ELF-1 (cell line): ENCODE measurements at places on chromosomes 4 and X.

DNA sequence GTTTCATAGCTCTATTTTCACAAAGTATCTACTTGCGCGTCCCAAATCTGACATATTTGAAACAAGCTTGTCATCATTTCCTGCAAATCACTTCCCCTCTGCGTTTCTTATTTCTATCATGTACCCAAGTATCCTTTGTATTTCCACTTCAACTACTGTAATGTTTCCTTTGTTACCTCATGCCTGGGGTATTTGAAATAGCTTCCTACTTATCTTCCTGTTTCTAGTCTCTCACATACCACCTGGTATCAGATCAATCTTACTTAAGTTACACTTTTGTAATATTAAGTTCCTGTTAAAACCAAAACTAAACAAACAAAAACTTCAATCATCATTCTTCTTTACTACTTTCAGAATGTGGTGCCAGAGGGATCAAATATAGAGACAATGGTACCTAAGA, 93.6 kb upstream of the SMAD1 start:
- no peak for DNase-seq

DNA sequence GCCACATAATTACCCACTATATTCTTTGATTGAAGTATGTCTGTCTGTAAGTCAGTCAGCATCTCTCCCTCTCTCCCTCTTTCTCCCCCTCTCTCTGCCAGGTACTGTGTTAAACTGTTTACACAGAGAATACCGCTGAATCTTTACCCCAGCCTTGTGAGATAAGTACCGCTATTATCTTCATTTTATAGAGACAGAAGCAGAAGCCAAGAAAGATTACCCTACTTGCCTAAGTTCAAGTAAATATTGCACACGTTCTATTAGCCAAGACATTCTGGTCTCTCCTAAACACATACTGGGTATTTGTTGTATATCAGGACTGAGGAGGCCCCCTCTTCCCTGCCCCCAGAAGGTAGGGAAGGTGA, 695 bp upstream of the GPR101 start:
- no peak for DNase-seq

- DNase-seq = no peak
Observed at GRCh38 chrX:77917294-77917933, 6.9 kb downstream of the ATP7A start.

GRCh38 chr4:82601242-82602015, 39.6 kb upstream of the TMEM150C start:
- DNase-seq = no peak

DNA sequence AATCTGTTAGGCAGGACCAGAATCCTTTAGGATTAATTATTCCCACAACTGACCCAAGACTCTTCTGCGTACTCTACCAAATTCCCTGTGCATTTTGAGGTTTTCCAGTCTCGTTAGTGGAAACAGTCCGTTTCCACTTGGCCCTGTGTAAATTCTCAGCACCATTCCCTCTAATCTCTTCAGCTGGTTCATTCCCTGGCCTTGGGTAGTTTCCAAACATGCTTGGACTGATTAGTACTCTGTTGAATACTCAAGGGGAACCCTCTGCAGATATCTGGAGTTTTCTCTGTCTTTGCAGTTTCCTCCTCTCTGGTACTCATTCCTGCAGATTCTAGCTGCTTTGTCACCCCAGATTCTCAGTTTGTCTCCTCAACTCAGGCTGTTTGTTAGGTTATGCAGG, 80.4 kb downstream of the ZFX start:
- DNase-seq = no peak

DNA sequence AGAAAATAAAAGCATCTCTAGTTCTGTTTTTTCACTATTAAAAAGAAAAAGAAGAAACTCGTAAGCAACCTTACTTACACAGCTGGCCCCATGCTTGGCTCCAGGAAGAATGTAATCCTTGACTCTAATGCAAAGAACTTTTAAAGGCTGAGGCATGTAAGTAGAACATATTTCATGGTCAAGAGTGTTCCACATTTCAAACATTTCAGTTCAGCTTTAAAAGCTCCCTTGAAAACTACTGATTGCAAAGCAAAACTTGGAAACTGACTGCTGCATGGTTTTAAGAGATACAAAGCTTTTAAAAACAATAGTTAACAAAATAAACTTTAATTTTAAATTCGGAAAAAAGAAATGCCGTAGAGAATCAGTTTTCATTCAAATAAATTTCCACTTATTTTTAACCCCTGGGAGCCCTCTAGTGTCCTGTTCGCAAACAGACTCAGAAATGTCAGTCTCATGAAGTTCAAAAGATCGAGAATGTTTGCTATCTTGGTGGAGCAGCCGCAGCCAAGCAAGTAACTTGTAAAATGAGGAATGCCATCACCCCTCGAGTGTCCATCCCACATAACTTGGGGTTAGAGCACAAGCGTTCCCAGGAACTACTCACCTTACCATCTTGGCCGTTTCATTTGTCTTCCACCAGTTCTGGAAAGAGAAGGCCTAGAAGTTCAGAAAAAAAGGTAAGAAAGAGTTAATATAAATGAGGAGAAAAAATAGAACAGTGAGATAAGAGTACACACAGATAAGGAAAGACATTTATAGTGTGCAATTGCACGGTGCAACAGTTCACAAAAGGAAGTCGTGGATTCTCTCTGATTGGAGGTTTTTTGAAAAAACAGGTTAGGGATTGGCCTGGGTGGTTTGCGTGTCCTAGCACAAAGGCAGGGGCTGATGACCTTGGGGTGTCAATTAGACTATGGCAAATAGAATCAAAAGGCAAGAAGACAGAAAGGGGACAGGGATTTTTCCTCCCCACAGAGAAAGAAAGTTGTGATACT, at the start of gene GASK1B:
TSS of gene GASK1B (minus strand) at position 765 of the 998 bp plus-strand sequence. CDS start 1,650 bp downstream, outside the sequence.
- peak; percentile 47 for DNase-seq

DNA sequence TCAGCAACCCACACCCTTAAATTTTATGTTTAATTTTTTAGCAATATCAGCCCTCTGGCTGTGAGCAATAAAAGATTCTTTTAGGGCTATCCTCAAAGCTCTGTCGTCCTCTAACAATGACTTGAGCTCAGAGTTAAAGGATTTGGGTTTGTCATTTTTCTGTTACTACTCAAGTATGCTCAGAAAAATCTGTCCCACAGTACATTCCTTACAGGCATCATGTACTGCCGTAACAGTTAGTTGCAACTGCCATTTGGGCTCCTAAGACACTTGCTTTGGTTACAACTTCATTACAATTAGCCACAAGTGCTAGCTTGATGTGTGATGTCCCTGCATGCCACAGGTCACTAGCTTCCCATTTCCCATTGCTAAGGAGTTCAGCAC, 33.2 kb downstream of the COQ2 start:
- no peak for DNase-seq

DNA sequence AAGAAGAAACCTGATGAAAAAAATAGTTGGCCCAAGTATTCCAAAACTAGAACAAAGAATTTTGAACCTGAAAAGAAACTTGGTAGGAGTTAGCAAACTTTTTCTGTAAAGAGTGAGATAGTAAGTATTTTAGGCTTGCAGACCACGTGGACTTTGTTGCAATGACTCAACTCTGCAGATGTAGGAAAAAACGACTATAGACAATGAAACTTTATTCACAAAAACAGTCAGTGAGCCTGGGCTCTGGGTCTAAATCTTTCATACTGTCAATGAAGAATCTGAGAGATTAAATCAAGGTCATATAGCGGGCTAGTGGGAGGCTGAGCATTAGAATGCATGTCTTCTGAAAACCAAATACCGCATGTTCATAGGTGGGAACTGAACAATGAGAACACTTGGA, 23.0 kb downstream of the SH3D19 start:
- no peak for DNase-seq

DNA sequence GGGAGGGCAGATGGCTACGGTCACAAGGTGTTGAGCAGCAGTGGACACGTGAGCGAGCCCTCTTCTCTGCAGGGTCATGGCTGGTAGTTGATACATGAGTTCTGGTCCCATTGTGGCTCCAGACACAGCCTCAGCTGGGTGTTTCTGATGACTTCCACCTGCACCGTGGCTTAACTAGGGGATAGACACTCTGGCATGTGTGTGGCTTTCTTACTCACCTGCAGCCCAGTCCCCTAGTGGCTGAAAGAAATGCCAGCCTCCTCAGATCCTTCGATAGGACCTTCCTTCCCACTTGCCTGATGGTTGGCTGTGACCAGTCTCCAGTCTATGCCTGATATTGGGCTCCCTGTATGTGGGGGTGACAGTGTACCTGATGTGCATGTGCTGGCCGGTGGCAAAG, 5.0 kb downstream of the GPR78 start:
- DNase-seq = no peak

DNA sequence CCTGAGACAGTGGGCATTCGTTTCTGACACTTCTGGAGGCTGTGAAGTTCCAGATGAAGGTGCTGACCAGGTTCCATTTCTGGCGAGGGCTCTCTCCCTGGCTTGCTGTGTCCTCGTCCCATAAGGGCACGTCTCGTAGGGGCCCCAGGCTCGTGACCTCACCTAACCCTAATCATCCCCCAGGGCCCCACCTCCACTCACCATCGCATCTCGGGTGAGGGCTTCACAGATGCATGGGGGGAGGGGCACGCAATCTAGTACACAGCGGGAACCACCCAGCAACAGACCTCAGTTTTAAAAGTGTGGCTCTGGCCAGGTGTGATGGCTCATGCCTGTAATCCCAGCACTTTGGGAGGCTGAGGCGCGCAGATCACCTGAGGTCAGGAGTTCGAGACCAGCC, 22.1 kb downstream of the PDE6B start:
- DNase-seq = no peak

DNA sequence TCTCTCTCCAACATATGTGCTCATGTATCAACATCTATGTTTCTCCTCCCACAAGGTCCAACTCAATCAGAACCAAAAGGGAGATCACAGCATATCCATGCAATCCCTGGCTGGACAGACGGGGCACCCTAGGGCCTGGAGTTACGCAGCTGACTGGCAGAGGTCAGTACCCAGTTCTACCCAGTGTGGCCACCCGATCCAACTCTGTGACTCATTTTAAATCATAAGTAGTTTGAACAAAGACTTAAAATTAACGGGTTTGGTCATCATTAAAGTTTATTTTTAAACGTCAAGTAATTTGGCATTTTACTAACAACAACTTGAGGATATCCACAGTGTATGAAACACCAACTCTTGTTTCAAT, 59.5 kb downstream of the APBB2 start:
- no peak for DNase-seq

GRCh38 chrX:25198253-25198652, 182.5 kb upstream of the ARX start:
- DNase-seq = no peak

- no peak for DNase-seq
Observed at GRCh38 chr4:23887173-23887572, 2.7 kb downstream of the PPARGC1A start.

DNA sequence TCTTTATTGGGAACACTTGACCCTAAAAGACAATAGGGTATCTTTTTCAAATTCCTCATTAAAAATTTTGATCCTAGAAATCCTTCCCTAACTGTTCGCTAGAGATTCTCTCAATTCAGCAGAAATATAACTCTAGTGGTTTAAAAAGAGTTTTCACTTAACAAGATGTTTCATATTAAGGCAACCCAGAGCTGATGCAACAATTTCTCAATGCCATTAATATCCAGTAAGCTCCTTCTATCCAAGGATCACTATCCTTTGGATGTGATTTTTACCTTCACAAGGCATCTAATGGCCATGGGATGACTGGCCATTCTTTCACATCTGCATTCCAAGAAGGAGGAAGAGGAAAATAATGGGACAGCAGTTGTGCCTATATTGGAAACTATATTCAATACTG, 183.4 kb downstream of the ANKRD50 start:
- no peak for DNase-seq

DNA sequence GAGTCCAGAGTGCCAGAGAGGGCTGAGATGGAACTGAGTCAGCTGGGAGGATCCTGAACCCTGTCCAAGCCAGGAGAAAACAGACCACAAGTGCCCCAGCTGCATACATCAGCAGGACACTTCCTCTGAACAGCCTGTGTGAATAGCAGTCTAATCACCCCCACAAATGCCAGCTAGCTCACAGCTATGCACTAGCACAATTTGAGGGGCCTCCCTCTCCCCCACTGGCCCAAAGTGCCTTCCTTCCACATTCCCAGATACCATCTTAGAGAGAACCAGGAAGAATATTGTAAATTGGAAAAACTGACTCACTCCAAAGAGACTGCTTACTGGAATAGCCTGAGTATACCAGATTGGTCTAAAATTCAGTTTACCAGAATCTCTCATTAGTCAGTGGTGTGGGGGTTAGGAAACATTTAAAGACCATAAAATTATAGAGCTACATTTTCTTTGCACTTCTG, 292.6 kb upstream of the KLF3 start:
- no peak for DNase-seq

DNA sequence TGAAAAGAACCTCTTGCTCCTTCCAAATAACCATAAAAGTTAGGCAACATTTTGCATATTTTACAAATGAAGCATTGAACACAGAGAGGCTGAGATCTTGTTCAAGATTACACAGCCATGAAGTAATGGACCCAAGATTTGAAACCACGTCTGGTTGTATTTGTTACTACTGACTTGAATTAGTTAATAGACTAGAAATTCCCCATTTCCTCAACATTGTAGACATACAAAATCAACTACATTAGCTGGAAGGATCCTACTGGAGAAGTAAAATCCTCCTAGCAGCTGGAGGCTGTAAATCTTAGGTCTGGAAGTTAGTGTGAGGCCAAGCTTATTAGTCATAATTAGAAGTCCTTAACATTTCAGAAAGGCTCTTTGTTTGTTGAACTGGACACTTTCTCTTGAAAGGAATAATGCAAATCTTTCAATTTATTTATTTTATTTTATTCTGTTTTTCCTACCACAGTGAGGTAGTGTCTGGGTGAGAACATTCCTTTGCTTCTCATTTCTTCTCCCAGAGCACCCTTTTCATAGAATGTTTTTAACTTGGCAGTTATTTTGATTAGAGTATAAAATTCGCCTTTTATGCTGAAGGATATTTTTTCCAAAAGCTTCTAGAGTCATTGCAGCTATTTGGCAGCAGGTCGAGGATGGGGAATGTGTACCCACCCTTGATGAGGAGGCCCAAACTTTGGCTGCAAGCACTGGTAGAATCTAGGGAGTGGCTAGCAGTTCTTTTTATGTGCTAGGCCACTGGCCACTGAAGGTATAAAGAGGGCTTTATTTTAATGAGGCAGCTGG, 62.0 kb upstream of the CLNK start:
- no peak for DNase-seq

DNA sequence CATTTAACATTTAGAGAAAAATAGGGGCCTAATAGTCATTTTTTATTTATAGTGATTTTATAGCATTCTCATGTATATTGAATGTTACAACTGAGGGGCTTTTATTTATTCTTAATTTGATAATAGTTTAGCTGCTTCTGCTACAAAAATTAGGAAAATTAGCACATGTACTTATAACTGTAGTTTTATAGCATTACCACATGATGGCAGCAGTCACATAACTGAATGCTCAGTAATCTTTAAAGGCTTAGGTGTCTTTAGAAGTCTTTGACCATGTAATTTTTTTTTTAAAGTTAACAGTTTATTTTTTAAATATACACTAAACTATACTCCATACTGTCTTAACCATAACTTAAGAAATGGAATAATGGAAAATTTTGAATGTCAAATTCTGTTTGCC, 136.6 kb downstream of the STAG2 start:
- no peak for DNase-seq

GRCh38 chr4:77843628-77844027, 19.0 kb upstream of the MRPL1 start:
- no peak for DNase-seq

GRCh38 chr4:126790633-126791032, 842.1 kb upstream of the INTU start:
- DNase-seq = no peak
